ENCODE measurements at places on chromosomes 7 and 10.

DNA sequence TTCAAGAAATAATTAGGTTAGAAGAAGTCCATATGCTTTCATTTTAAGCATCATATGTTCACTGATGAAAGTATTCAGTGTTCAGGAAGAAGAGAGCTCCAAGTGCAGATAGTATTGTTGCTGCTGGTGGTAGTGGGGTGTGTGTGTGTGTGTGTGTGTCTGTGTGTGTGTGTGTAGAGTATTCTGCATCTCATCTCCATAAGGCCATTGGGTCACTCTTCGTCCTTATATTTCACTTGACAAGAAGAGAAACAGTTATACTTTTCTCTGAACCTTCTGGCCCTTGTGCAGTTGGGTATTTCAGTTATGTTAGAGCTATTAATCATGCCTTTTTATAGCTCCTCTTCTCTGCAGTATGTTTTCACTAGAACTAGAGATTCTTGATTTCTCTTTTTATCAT lies 26.2 kb downstream of the ADAM22 start:
- no peak for DNase-seq

GRCh38 chr10:58827381-58827780 lies 314.7 kb downstream of the BICC1 start:
- DNase-seq = no peak

GRCh38 chr10:102457591-102458150 lies 6.3 kb upstream of the C10orf95 start:
- no peak for DNase-seq

GRCh38 chr10:13920031-13920430 lies 333.3 kb downstream of the PRPF18 start:
- DNase-seq = no peak

GRCh38 chr10:88089498-88089897 lies 226.1 kb downstream of the PTEN start:
- DNase-seq = no peak

- no peak for DNase-seq
Observed at GRCh38 chr10:116385994-116386809, 41.4 kb upstream of the PNLIPRP3 start.

GRCh38 chr7:139494835-139495579 lies 11.5 kb upstream of the KLRG2 start:
- DNase-seq = no peak

GRCh38 chr10:126499744-126500143 lies 111.5 kb upstream of the ADAM12 start:
- DNase-seq = no peak

DNA sequence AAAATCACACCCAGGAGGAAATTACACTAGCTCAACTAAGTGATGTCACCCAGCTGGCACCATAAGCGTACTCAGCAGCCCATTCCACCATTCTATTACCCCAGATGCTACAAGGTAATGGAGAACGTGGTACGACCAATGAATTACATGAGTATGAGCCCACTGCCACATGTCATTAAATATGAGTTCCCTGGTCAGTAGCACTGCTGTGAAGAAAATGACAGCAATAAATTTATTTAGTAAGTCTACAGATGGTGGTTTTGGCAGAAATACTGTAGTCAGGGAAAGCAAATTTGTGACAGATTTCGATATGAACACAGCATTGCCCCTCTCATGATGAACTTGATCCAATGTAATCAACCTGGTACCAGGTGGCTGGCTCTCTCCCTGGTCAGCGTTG lies 154.2 kb downstream of the VWC2 start:
- no peak for DNase-seq

GRCh38 chr7:115096262-115096661 lies 174.4 kb downstream of the MDFIC start:
- no peak for DNase-seq

- DNase-seq = no peak
Observed at GRCh38 chr10:19638182-19638895, 177.9 kb upstream of the PLXDC2 start.

- no peak for DNase-seq
Observed at GRCh38 chr7:100155553-100156317, 2.8 kb downstream of the TRAPPC14 start.

DNA sequence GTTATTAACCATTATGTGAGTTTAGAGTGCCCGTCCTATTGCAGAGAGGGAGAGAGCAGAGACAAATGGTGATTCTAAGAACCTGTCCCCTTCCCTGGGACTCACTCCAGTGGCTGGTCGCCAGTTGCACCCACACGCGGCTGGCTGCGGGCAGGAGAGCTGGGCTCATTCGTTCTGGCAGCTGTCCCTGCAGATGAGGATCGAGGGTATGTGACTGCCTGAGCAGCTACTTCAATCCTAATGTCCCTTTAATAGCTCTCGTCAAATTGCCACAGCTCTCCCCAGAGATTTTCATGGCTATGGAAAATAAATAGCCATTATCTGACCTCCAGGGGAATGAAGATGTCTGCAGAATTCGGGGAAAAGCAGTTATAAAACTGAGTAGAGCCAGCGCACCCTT lies 41.6 kb downstream of the RBM28 start:
- no peak for DNase-seq

DNA sequence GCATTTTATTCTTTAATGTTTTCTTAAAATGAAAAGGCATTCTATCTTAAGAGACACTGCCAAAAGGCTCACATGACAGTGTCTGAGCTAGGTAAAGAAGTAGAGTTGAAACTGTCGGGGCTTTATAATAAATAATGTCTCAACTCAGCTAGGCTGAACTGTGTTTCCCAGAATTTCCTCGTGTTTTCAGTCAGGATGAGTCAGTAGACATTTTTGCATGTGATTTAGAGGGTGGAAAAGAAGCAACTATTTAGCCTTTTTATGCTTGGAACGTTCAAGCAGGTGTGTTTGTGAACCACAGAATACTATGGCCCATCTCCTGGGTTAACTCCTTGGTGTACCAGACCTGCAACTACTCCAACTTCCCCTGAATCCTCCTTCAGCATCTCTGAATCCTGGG lies 23.4 kb upstream of the LIPA start:
- DNase-seq = no peak

DNA sequence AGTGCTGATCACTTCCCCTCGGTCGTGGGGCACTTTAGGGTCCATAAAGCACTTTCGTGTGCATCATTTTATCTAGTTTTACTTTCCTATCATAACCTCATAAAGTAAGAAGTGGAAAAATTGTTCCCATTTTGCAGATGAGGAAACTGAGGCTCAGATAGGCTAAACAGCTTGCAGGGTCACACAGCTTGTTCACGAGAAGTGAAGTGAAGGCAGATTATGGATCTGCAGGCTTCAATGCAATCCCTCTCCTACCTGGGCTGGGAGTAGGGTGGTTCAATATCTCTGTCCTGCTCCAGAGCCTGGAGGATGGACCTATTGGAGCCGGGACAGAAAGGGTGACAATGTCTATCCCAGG lies 10.8 kb upstream of the ZNF467 start:
- no peak for DNase-seq

GRCh38 chr10:114102256-114102655 lies 58.6 kb downstream of the ADRB1 start:
- no peak for DNase-seq

- no peak for DNase-seq
Observed at GRCh38 chr7:108285003-108285368, 154.8 kb upstream of the LAMB4 start.

GRCh38 chr10:127196282-127197153 lies at the start of gene INSYN2A:
INSYN2A (minus strand) TSS chr10:127196591; CDS start chr10:127176395, 20,196 bp downstream.
- DNase-seq = no peak

- no peak for DNase-seq
Observed at GRCh38 chr10:129191797-129192196, 275.2 kb upstream of the MGMT start.
